ENCODE measurements at places on chromosomes 13 and 19.

DNA sequence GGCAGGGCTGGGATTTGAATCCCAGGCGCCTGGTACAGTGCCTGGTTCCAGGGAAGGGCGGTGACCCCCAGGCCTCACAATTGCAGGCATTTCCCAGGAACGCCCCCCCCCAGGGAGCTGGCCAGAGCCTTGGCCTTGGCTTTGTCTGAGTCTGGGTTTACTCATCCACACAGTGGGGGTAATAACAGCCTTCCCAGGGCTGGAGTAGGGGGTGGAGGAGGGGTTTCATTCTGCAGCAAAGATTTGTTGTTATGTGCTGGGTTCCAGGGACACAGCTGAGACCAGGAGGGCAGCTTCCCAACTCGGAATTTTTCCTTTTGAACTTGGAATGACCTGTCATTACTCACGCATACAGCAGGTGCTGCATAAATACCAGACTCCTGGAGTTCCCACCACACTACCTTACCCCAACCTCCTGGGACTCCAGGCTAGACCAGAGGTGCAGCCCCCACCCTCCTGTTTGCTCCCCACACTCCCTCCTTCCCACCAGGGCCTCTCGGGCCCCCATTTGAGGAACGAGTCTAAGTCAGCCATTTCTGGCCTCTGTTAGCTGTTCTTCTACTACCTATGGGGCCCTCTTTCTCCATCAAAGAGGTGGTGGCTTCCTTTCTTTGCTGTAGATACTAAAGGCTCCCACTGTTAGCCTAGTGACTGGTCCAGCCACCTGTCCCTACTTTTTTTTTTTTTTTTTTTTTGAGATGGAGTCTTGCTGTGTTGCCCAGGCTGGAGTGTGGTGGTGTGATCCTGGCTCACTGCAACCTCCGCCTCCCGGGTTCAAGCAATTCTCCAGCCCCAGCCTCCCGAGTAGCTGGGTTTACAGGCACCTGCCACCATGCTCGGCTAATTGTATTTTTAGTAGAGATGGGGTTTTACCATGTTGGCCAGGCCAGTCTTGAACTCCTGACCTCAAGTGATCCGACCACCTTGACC, 1.6 kb upstream of the ADAMTS10 start:
- no peak for DNase-seq

DNA sequence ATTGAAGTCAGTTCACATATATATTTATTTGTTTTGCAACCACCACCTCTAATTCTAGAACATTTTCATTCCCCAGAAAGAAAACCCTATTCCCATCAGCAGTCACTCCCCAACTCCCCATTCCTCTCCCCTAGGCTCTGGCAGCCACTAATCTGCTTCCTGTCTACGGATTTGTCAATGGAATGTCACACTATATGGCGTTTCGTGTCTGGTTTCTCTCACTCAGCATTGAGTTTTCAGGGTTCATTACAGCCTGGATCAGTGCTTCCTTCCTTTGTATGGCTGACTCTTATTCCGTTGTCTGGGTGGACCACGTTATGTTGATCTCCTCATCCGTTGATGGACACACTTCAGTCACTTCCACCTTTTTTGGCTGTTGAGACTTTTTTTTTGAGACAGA, 9.3 kb downstream of the COLGALT1 start:
- no peak for DNase-seq

- DNase-seq, result no peak
Measured at GRCh38 chr19:45187421-45188100, 9.0 kb downstream of the BLOC1S3 start.

DNA sequence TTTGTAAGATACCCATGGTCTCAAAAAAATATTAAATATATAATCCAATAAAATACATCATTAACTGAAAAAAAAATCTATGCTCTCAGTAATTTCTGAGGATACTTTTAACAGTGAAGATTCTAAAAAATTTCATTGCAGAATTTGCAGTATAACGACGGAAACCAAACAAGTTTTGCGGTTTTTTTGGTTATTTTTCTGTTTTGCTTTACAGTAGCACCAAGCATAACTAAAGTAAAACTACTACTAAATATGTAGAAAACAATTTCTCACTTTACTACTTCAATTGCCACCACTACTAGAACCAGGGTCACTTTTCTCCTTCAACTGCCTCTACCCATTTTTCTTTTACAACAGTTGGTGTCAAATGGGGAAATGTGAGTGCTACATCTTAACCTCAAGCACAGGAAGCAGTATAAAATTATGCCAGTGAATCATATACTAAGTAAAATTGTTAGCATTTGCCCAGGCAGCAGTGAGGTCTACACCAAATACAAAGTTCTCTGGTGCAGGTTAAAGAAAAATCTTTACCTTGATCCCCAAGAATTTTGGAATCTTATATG, 24.1 kb downstream of the MICU2 start:
- no peak for DNase-seq

GRCh38 chr13:23074075-23074828, 106.5 kb upstream of the SGCG start:
- peak; percentile 26 for DNase-seq
